ENCODE measurements at places on chromosomes 3 and 15. TPM values are rescaled to one million over a fixed set of nuclear protein-coding genes. Genes with fewer than 3 reads are reported as not detected.

CCRL2 gene
- 0.15 TPM for total RNA-seq

AGTR1 gene
- total RNA-seq: 0.48 TPM

NPAP1 gene
- not detected for total RNA-seq

GUCA1C gene
- not detected for total RNA-seq

GOLGA6A gene
- not detected for total RNA-seq

HAPLN3 gene
- 40.0 TPM for total RNA-seq

GOLGA8J gene
- not detected for total RNA-seq

CHRNA7 gene
- 4.7 TPM for total RNA-seq

XIRP1 gene
- total RNA-seq: 0.07 TPM
